ENCODE measurements at places on chromosomes 7 and 10.

- no peak for DNase-seq
These were observed 69.8 kb upstream of the WAC start for GRCh38 chr10:28463141-28463540.

DNA sequence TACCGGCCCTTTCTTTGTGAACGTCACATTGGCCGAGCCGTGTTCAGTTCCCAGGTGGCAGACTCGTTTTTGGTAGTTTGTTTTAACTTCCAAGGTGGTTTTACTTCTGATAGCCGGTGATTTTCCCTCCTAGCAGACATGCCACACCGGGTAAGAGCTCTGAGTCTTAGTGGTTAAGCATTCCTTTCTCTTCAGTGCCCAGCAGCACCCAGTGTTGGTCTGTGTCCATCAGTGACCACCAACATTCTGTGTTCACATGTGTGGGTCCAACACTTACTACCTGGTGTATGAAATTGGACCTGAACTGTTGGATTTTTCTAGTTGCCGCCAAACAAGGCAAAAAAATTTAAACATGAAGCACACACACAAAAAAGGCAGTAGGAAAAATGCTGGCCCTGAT, 9.9 kb upstream of the CSGALNACT2 start:
- no peak for DNase-seq

DNA sequence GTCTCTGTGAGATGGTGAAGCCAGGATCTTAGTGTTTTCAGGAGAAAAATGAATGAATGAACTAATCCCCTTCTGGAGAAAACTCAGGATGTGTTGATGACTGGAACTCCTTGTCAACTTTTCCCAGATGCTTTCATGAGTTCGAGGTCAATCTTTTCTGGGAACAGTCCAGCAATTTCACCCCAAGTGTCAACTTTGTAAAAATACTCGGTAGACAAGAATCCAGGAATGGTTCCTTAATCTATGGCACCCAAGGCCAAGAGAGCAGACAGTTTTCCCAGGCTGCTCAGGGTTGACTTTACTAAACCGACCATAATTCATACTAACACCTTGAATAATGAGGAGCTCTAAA, 31.1 kb upstream of the LYZL1 start:
- DNase-seq: no peak

DNA sequence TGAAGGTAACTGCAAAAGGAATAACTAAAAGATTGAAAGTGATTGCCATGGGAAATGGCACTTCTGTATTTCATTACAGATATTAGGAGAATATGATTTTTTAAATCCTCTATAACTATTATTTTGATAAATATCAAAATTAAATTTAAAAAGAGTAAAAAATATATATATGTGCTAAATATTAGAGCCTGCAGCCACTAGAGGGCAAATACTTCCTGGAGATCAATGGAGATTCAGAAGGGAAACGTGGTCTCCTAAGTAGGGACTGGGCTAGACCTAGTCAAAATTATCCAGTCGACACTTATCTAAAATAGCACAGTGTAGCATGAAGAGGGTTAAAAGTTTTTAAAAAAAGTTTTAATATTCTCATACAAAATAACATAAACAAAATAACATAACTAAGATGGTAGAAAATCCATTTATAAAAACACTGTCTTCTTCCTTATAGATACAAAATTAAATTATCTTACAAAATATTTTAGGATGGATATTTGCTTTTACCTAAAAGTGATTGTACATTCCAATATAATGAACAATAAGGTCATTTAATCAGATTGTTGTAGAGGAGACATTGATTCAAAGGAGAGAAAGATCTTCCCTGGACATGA, 434.3 kb downstream of the MDFIC start:
- no peak for DNase-seq

DNA sequence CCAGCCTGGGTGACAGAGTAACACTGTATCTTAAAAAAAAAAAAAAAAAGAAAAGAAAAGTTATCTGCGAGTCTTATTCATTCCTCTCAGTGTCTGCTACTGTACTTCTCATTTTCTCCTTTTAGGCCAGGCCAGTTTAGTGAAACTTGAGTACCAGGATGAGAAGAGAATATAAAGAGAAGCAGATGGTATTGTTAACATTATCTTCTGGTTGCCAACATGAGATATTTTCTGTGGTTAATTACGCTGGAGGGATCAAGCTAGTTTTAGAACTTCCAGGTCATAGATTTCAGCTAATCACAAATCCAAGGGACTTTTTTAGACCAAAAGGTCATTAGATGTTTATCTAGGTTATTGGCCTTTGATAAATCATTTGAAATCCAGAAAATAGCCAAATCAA, 252.6 kb upstream of the SMIM30 start:
- DNase-seq: no peak

DNA sequence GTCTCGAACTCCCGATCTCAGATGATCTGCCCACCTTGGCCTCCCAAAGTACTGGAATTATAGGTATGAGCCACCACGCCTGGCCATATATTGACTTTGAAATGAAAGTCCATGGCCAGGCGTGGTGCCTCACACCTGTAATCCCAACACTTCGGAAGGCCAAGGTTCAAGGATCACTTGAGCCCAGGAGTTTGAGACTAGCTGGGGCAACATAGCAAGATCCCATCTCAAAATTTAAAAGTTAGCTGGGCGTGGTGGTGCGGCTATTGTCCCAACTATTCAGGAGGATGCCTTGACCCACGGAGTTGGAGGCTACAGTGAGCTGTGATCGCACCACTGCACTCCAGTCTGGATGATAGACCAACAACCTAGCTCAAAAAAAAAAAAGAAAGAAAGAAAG, 6.0 kb upstream of the CCZ1 start:
- no peak for DNase-seq

DNA sequence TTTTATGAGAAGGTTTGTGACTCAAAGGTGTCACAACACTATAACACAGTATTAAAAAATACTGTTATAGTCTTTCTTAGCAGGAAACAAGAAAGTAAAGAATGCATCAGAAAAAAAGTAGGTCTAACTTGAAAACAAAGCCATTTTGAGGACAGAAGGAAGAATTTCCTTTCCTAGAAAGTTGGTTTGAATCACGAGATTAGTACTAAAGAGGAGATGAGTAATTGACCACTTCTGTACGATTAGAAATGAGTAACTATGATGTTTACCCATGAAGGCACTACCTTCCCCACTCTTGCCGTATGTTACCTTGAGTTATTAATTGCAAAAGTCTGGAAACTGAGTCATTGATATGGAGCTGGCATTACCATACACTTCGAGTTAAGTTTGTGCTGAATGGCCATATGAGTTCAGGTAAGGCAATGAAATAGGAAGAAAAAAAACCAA, 65.2 kb downstream of the FAM185A start:
- no peak for DNase-seq

GRCh38 chr10:80664071-80664680, 126.5 kb downstream of the SH2D4B start:
- DNase-seq: peak; percentile 71

- no peak for DNase-seq
These were observed 533.0 kb upstream of the GALNT17 start for GRCh38 chr7:70598976-70599375.

- no peak for DNase-seq
These were observed 109.4 kb downstream of the FAM107B start for GRCh38 chr10:14665304-14665703.

DNA sequence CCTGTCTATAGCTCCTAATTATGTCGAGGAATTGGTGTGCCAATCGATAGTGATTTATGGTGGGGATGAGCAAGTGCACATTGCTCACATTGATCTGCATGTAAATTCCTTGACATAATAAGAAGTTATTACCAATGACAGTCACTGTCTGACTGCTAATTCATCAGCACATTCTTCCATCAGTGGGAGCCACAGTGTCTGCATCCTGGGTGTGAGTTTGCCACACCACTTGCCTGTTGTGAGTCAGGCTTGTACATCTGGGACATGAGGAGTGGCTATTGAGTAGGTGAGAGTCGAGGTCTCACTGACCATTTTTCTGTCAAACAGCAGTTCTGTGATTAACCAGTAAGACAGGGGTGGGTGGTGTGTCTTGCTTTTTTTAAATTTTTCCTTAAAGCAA, 263.4 kb downstream of the LRMDA start:
- no peak for DNase-seq

GRCh38 chr10:72009425-72010081, 45.4 kb downstream of the CHST3 start:
- DNase-seq: peak; percentile 55

- DNase-seq: no peak
These were observed 85.5 kb downstream of the LHPP start for GRCh38 chr10:124546957-124547646.

GRCh38 chr7:32496052-32496813, 944 bp downstream of the AVL9 start:
- no peak for DNase-seq

DNA sequence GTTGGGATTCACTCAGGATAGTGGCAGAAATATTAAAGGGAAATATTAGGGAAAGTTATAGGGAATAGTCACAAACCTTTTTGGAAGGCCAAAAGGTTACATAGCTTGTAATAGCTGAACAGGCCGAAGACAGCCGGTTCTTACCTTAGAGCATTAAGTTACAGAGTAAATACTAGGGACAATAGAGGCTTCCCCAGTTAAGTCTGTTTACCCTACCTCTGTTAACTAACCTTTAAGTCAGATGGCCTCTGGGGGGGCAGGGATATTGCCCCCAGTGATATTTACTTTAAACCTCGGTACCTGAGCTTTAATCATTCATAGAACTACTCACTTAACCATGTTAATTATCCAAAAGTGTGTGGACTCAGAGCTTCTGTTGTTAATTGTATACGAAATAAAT, 7.4 kb downstream of the POLR1F start:
- no peak for DNase-seq

DNA sequence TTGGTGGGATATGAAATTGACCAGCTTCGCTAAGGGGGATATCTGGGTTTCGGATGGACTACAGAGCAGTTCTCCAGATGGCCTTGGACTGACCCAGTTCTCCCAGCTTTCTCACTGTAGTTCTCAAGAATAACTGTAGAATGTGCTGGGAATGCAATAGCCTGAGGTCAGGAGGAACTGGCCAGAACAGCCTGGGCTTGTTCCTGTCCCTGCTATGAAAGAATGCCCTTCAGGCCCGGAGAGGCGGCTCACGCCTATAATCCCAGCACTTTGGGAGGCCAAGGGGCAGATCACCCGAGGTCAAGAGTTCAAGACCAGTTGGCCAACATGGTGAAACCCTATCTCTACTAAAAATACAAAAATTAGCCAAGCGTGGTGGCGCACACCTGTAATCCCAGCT, 12.3 kb upstream of the TSPAN14 start:
- DNase-seq: no peak

All from occipital lobe (tissue), 3 donors.